ENCODE measurements at places on chromosomes 11 and 22. TPM values are rescaled to one million over a fixed set of nuclear protein-coding genes. Genes with fewer than 3 reads are reported as not detected.

TLCD5 gene
- 22.9 TPM for total RNA-seq

SLC22A25 gene
- total RNA-seq, result under 0.01 TPM

CCDC87 gene
- total RNA-seq, result 0.62 TPM

HTR3B gene
- 0.31 TPM for total RNA-seq

CARD16 gene
- not detected for total RNA-seq

ACTN3 gene
- not detected for total RNA-seq

IGLL1 gene
- not detected for total RNA-seq

CSNK2A3 gene
- 5.5 TPM for total RNA-seq

ACR gene
- total RNA-seq, result not detected

DLG2 gene
- total RNA-seq, result 353 TPM

DENND6B gene
- total RNA-seq, result 16.5 TPM

SERPIND1 gene
- 2.7 TPM for total RNA-seq

CCDC90B gene
- total RNA-seq, result 166 TPM
